ENCODE measurements at places on chromosomes 7 and 10.

DNA sequence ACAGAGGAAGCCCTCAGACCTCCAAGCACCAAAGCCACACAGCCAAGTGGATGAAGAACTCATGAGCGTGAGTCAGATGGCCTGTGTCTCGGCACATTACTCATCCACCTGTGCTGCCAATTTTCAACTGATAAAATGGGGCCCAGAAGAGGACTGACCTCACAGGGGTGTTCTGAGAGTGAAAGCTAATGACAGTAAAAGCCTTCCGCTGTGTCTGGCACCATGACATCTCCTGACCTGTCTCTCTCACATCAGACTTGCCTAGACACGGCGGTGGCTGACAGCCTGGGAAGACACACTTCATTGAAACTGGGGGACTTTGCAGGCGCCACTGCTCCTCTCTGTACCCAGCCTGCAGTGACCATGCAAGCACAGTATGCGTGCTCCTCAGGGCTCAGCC lies 8.3 kb upstream of the SLC18A3 start:
- DNase-seq, result no peak

DNA sequence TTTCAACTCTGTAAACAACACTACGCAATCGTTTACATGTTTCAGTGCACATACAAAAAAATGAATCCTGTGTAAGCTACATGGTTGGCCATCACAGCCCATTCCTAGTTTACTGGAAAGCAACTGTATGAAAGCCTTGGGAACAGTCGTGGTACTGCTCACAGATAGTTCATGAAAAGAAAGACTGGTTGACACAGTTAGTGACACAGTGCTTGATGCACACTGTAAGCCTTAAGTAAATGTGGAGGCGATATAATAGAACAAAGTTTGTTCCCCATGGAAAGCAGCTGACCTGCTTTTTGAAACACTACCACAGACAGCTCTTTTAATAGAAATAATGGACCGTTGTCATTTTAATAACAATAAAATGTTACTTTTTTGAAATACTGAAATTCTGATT lies 5.1 kb downstream of the CACNA2D1 start:
- no peak for DNase-seq

- no peak for DNase-seq
Observed at GRCh38 chr10:12919574-12919973, 81.9 kb downstream of the CCDC3 start.

GRCh38 chr7:29216128-29216527 lies 21.6 kb downstream of the CHN2 start:
- DNase-seq, result no peak

DNA sequence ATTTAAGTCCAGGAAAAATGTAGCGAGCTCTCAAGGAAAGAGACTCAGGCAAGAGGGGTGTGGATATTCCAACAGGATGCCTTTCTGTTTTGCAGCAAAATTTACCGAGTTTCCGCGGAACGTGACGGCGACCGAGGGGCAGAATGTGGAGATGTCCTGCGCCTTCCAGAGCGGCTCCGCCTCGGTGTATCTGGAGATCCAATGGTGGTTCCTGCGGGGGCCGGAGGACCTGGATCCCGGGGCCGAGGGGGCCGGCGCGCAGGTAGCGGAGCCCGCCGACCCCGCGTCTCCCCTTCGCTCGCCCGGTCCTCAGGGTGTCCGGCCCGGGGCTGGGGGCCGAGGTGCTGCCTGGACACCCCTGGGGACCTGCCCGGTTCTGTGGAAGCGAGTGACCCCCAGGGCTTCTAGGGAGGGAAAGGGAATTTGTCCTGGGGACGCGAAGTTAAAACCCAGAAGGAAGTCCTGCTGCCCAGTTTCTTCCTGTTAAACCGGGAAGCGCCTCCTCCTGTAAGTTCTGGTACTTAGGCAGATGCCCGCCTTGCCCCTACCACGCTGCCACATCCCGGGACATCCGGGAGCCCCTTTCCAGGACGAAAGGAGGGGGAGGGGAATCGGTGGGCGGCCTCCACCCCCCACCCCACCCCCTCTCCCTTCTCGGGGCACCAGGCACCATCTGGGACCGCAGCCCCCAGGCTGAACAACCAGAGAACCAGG lies 2.5 kb downstream of the VSTM2A start:
- no peak for DNase-seq

GRCh38 chr10:112973046-112973445 lies 23.0 kb downstream of the TCF7L2 start:
- no peak for DNase-seq

GRCh38 chr10:85319826-85320225 lies 991.4 kb downstream of the CCSER2 start:
- no peak for DNase-seq

DNA sequence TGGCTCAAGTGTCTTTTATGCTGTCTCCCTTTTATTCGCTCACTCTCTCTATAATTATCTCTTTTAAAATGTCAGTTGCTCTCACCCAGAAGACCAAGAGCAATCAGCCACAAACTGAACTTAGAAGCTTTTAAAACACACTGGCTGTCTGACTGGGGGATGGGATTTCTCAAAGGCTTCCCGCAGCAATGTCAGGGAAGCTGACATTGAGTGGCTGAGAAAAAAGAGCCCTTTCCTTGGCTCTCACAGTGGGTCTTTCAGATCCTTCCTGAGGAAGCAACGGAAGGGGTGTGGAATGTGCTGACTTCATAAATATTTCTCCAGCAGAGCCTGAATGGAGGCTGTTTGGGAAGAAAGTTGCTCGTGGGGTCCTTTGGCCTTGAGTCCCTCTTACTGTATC lies 445.7 kb upstream of the C7orf33 start:
- no peak for DNase-seq

DNA sequence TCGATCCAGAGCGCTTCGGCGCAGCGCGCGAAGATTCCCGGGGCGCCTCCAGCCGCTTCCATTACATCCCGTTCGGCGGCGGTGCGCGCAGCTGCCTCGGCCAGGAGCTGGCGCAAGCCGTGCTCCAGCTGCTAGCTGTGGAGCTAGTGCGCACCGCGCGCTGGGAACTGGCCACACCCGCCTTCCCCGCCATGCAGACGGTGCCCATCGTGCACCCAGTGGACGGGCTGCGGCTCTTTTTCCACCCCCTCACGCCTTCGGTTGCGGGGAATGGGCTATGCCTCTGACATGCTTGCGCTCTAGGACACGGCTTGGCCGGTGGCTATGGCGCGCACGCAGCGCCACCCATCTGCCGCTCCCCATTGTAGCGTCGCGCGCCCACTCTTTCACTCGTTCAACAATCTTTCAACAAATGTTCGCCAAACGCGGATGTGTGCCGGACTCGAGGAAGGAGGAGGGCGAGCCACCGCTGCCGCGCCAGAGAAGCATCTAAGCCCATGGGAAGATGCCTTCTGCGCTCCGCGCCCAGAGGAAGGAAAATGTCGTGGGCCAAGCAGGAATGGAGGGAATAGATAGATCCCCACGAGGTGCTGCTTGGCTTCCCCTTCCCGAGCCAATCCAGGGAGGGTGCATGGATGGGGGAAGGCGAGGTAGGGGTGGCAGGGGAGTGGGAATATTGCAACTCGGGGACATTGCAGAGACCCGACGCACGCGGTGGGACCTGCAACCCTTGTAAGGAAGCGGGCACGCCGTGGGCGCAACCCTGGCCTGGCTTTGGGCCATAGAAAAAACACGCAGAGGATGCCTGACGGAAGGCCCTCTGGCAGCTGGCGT lies 5.1 kb upstream of the CYP26A1 start:
- no peak for DNase-seq

DNA sequence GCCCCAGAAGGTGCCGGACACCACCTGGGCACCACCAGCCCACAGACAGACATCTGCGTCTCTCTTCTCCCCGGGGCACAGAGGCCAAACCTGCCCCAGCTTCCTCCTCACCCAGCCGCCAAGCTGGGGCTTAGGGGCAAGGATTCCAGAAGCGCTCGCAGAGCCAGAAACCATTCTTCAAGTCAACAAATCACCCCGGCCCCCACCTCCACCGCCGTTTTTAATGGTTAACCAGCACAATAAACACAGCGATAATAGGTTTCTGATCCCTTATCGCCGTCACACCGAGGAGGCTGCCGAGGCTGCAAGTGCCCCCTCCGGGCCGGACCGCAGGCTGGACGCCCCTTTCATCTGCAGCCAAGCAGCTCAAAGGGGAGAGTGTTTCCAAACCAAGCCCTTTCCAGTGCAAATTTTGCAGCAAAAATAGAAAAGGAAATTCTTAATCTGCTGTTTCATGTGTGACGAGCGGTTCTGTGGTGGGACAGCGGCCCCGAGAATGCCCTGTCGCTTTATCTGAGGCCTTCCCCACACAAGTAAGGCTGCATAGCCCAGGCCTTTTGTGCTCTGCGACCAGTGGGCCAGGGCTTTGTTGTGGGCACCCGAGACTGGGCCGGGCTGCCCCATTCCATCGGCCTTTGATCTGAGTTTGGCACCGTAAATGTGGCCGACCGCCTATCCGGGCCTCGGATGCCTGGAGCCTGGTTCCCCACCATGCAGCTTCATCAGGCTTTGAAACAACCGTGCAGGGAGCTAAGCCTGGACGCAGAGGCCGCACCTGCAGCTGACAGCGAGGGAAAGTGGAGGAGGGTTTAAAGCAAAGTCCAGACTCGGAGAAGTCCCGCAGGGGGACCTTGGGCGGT lies 83.2 kb downstream of the FOXL3 start:
- no peak for DNase-seq

GRCh38 chr10:122331100-122331499 lies 43.4 kb upstream of the PLEKHA1 start:
- DNase-seq, result no peak

DNA sequence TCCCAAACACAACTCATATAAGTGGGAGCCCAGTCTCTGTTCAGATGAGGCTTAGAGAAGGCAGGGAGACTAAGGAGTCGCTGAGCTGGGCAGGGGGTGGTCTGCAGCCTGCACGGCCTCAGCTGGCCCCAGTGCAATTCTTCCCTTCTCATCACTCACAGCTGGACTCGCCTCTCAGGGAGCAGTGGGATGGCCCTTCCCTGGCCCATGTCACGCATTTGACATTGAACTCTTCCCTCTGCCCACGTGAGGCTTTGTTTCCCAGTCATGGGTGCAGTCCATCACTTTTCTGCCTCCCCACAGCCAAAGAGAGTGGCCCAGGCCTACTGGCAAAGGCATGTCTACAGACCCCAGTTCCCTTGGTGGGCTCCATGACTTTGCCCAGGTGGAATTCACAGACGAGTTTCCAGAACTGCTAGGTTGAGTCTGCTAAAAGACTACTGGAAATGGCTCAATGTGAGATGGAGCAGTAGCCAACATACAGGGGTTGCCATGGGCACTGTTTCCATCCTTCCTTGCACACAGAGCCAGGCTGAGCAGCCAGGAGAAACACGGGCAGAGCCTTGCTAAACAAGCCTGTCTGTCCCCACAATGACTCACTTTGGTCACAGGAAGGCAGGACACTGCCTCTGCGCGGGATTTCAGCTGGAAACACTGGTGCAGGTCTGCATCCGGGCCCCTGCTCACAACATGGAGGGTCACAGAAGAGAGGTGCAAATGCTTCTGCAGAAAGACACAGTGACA lies 90.1 kb downstream of the OAT start:
- no peak for DNase-seq

GRCh38 chr10:60818134-60818770 lies 40.0 kb downstream of the CDK1 start:
- no peak for DNase-seq

DNA sequence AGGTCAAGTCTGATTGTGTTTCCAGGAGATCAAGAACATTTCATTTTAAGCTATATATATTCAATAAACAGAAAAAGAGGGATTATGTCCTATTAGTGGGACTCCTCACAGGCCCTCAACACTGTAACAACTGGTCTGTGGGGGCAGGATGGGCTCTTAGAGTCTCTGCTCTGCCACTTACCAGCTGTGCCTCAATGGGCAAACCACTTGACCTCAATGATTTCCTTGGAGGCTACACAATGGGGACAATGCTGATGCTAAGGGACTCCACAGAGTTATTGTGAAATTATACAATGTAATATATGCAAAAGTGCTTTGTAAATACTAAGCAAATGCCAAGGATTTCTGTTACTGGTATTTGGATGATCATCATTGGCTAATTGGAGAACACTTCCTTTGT lies 33.2 kb upstream of the MXI1 start:
- DNase-seq, result no peak

DNA sequence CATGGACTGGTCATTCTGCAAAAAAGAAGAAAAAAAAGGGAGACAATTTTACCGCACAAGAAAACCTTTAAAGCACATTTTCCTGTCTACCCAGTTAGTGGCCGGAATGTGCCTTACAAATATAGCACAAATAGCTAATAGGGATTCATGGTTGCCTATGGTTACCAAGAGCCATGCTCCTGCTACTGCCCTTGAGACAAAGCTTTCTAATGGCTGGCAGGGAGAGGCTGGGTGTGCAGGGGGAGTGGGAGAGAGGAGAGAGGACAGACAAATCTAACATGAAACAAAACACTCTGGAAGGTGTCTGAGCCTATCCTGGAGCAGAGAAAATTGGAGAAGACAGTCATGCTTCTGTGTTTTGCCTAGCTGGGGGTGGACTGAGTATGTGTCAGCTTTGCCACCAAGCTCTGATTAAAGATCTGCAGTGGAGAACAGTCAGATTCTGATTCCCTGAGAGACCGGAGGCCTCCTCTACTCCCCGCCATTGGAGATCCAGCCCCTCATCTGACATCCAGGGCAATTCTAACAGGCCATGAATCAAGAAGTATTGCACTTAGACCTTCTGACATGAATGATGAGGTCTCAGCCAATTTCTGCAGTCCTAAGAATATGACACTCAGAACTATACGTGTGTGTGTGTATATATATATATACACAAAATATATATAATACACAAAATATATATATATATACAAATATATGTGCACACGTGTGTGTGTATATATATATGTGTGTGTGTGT lies 80.2 kb downstream of the PRTFDC1 start:
- DNase-seq, result no peak

- no peak for DNase-seq
Observed at GRCh38 chr7:92466682-92467081, 11.1 kb downstream of the ERVW-1 start.

DNA sequence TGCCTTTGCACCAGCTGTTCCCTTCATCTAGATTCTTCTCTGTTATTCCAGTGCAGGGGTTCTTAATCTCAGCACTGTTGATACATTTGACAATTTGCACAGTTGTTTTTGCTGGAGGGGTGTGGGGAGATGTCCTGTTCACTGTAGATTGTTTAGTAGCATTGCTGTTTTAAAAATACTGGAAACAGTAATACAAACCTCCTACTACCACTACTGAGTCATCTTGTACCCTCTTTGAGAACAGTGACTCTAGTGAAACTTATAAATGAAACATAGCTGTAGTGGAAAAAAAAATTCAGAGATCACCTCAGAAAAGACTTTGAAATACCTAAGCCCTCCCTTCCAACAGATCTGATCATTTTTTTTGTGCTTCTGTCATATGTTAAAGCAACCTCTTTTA lies 154.8 kb upstream of the TMEM196 start:
- DNase-seq, result no peak

Measured in esophagus squamous epithelium (tissue), 5 donors.